ENCODE measurements at places on chromosomes 11 and 22.

- DNase-seq: no peak
Observed at GRCh38 chr11:67502328-67502979, 2.7 kb downstream of the PITPNM1 start.

DNA sequence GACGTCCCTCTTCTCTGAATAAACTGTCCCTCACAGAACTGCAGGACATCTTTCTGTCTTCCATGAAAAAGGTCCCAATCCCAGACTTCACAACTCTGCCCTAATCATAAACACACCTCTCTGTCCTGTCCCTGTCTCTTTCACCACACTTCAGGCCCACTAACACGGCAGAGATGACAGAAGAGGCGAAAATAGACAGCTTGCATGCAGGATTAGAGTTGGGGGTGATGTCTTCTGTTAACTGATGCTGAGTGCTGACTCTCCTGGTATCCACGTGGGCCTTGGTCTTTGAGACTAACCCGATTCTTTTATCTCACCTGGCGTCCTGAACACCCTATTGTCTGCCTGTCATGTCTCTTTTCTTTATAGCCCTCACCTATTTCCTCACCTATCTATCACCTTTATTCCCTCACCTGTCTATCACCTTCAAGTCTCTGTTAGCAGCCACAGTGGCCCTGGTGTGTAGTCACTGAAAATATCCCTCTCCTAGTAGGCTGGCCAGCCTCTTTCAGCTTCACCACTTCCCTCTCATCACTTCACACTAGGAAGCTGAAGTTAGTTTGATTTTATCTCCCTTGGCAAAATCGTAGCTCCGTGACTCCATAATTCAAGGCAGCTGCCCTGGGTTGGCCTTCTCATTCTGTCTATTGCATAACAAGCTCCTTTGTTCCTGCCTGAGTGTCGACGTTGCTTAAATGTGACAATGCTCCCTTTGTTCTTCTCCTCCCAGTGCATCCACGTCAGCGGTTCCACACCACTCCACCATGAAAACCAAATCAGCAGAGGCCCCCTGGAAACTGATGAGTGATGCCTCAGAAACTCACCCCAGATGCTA is 30.6 kb upstream of the DRD2 start:
- DNase-seq: no peak

GRCh38 chr11:126341760-126342161 is 13.7 kb upstream of the ST3GAL4 start:
- DNase-seq: no peak

- DNase-seq: no peak
Observed at GRCh38 chr11:117863383-117863782, 13.1 kb downstream of the FXYD6 start.

- DNase-seq: peak; percentile 4
Observed at GRCh38 chr11:132960273-132961078, 571.8 kb downstream of the OPCML start.

DNA sequence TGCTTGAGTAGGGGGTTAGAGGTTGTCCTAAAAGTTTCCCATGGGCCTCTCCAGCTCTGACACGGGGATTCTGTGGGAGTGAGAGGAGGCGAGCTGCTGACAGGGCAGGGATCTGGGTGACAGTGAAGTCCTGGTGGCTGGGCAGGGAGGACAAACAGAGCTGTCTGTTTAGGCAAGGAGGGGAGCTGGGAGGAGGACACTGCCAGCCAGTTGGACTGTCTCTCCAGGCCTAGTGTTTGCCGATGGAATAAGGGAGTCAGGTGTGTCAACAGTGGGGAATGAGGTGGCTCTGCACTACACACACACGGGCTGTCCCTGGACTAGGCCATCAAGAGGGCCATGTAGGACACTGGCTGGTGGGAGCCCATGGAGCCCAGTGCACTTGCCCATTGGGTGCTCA is 20.6 kb upstream of the SYT7 start:
- DNase-seq: no peak

GRCh38 chr11:35005141-35005780 is 88.8 kb downstream of the PDHX start:
- DNase-seq: no peak

GRCh38 chr22:22245256-22245909 is 797 bp downstream of the VPREB1 start:
- no peak for DNase-seq

DNA sequence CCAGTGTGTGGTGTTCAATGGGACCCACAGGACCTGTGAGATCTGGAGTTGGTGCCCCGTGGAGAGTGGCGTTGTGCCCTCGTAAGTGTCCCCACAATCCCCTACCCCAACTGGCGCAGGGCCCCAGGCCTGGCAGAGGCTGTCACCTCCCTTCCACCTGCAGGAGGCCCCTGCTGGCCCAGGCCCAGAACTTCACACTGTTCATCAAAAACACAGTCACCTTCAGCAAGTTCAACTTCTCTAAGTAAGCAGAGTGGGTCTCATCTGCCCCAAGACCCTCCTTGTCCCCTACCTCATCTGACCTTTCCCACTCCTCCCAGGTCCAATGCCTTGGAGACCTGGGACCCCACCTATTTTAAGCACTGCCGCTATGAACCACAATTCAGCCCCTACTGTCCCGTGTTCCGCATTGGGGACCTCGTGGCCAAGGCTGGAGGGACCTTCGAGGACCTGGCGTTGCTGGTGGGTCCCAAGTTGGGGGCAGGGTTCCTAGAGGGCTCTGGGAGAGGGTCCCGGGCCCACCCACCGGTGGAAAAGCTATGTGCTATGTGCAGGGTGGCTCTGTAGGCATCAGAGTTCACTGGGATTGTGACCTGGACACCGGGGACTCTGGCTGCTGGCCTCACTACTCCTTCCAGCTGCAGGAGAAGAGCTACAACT is 8.1 kb downstream of the P2RX6 start:
- no peak for DNase-seq
